ENCODE measurements at places on chromosomes 7 and 10.

DNA sequence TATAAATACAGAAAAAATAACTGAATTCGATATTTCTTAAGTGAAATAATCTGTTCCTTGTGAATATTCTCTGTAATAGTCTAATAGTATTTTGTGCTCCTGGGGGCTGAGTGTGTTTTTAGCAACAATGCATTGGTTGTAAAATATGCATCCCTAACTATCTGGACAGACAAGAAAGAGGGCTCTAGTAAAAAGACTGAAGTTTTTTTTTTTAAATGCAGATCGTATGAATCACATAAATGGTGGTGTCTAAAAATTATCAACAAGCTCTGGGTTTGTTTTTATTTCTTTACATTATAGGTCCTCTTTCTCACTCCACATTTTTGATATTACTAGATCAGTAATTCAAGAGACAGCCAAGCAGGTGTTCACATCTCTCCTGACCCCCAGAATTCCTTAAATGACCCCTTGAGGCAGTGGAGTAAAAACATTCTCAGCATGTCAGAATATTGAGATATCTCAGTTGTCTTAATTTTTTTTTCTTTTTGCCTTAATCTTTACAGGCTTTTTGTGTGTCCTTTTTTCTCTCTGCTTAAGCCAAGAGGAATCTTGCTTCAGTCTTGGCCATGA, 18.2 kb downstream of the ARID5B start:
- no peak for DNase-seq

GRCh38 chr7:135729230-135729629, 1.2 kb upstream of the SLC13A4 start:
- DNase-seq: no peak

- no peak for DNase-seq
These were observed 134.9 kb upstream of the ADARB2 start for GRCh38 chr10:1872151-1872726.

DNA sequence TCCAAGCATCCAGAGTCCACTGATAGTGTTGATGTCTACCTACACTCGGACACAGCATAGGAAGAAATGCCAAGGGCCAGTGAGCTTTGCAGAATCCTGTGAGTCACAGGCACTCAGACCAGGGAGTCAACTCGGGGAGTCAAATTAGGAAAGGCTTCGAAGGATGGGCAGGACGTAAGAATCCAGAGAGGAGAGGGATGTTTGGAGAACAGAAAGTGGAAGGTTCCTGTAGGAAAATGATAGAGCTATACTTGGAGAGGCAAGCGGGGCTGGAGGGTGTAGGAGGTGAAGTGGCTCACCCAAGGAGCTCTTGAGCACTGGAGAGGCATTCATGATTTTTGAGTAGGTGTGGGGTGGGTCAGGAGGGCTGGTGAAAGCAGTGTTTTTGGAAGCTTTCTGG, 3.0 kb downstream of the ZYX start:
- DNase-seq: no peak

DNA sequence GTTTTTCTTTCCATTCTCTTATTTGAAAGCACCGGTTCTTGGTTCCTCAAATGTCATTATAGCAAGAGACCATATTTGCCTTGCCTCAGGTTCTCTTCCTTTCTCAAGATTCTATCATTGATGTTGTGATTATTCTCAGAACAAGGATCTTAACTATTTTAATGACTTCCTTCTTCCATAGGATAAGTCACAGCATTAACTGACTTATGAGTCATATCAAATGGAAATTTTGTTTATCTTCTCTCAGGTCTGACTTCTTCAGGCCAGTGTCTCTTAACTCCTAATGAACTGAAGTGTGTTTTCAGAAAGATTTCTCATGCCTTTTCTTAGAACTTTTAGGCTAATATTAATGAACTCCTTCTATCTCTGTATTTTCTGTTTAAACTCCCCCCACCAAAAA, 794.6 kb upstream of the LRRN3 start:
- DNase-seq: no peak

- DNase-seq: no peak
These were observed 26.4 kb downstream of the RPS24 start for GRCh38 chr10:78059906-78060702.
